Skin of body (tissue), 3 donors: ENCODE measurements at places on chromosomes 3 and 15. TPM values are rescaled to one million over a fixed set of nuclear protein-coding genes. Genes with fewer than 3 reads are reported as not detected.
A peak's percentile ranks its signal among the peaks of the same experiment; 100 is the strongest.

- DNase-seq = no peak
Observed at GRCh38 chr3:32041316-32041715, 59.8 kb downstream of the ZNF860 start.

- no peak for DNase-seq
Observed at GRCh38 chr3:35291471-35292236, 347.7 kb upstream of the ARPP21 start.

- DNase-seq = no peak
Observed at GRCh38 chr15:56929399-56929798, 11.0 kb downstream of the TCF12 start.

GRCh38 chr3:127630811-127631714 lies 2.1 kb downstream of the PODXL2 start:
- no peak for DNase-seq

DNA sequence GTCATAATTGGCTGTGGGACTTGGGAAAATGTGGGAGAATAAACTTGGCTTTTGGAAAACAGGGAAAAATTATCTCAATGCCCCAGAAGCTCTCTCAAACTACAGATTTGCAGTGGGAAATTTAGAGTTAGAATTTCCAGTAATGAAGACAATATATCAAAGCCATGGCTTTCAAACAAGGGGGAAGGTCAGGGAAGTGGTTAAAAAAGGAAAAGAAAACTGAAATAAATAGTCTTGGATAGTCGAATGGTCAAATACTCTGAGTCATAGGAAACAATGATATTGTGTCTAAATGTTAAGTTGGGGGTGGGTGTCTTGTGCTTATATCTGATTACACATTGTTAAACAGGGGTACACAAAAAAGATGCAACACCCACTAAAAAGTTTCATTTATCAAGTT lies 272.4 kb upstream of the COL8A1 start:
- DNase-seq = no peak

DNA sequence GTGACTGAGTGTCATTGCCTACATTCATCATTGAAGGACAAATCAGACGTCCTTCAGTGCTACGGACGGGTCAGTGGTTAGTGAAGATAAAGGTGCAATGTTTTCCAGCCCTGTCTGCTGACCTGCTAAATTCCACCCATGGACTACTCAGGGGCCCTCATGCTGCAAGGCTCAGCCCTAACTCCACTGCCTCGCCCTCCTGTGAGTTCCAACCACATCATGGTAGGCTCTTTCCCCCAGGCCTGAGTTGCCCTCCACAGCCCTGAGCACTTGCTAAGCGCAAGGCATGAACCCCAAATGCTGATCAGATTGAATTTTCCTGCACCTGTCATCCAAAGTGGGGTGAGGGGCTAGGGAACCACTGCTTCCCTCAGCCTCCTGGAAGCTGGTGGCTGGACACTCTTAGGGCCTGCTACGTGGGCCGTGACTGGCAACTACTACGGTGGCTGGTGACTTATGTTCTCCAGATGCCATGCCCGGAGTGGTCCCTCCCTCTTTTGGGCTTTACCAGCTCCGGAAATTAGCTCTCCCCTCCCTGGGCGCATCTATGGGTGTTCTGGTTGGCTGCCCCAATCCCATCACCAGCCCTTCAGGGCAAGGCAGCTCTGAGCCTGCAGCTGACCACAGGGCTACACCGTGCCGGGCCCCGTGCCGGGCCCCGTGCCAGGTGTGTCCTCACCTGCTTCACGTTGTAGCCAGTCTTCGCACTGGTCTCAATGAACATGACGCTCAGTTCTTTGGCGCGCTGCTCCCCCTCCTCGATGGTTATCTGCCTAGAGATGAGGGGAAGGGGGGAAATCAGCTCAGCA lies 32.1 kb downstream of the SRPRB start:
- no peak for DNase-seq

GRCh38 chr3:150710097-150710496 lies 6.4 kb upstream of the ERICH6 start:
- no peak for DNase-seq

GRCh38 chr3:126781406-126781805 lies 77.4 kb downstream of the CHCHD6 start:
- DNase-seq = no peak

- peak; percentile 88 for DNase-seq
Observed at GRCh38 chr3:184786280-184786941, 25.6 kb upstream of the VPS8 start.

- no peak for DNase-seq
Observed at GRCh38 chr3:98343647-98344507, 9.8 kb upstream of the OR5K4 start.

DNA sequence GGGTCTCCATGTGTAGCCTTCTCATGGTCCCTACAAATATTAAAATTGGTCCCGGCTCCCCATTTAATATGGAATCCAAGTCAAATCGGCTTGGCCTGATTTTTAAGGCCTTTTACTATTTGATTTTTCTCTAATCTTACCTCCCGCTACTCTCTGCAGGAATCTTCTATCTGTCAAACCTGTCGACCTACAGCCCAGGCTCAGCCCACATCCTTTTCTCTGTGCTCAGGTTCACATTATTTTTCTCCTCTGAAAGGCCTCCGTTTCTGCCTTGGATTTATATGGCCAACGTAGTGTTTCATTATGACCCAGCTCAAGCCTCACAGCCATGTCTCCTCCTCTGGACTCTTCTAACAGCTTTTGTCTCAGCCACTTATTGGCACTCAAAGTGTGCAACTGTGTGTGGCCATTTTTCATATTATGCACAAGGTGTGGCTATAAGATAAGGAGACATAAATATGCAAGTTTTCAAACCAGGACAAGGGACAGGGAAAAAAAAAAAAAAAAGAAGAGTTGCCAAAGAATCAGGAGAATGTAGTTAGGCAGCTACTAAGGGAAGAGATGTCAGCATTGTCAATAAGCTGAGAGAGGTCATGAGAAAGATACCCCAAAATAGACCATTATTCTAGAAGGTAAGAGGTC lies 2.1 kb upstream of the GLCE start:
- no peak for DNase-seq

DNA sequence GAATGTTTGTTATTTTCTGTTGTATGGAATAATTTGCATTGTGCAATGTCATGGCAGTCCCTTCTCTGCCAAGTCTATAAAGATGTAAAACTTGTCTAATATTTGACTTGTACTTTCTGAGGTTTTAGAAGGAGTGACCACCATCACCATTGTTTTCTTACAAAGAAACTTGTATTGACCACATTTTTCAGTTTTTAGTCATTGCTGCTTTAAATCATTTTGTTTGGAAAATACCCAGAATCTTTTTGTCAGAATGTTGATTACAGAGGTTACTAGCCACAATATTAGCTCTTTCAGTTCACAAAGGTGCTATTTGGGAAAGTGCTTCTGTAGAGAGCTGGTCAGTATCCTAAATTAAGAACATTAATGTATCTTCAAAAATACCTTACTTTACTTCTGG lies 532.4 kb upstream of the GBE1 start:
- no peak for DNase-seq

DNA sequence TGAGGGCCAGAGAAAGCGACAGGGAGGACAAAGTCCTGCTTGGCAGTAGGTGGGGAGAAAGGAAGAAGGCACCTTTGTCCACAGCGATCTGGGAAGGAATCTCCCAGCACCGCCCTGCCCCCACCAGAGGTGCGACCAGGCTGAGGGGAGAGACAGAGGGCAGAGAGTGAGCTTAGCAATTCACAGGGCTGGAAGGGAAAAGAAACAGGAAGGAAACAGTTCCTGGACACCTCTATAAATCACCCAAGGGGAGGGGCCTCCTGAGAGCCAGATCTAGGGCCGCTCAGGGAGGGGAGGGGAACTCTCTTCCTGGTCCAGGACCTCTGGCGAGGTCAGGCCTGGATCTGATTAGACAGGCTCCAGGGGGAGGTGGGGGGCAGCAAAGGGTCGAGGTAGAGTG lies 35.4 kb downstream of the RNU5B-1 start:
- DNase-seq = no peak

DNA sequence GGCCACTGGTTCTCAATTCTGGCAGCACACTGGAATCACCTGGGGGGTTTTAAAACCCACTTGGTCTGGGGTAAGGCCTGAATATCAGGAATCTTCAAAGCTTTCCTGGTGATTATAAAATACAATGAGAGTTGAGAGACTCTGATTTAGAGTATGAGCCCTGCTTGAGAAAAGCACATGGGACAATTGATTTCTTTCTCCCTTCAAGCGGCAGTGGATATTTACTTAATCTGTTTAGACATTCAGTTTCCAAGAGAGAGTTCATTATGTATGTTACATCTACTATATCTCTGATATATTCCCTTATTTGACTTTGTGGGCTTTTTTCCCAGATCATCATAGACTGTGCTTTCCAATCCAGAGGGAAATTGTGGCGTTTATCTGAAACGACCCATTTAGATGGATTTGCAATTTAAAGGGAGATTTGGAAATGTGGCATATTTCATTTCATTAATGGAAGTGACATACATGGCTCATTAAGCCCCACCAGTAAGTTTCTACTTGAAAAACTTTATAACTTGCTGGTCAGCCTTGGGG lies 171.2 kb upstream of the PFN2 start:
- no peak for DNase-seq

The FOXB1 gene
- total RNA-seq = not detected

The CCDC54 gene
- total RNA-seq = not detected

The OR5K2 gene
- total RNA-seq = not detected

The KNG1 gene
- total RNA-seq = not detected
